ENCODE measurements at places on chromosomes 16 and 17.

DNA sequence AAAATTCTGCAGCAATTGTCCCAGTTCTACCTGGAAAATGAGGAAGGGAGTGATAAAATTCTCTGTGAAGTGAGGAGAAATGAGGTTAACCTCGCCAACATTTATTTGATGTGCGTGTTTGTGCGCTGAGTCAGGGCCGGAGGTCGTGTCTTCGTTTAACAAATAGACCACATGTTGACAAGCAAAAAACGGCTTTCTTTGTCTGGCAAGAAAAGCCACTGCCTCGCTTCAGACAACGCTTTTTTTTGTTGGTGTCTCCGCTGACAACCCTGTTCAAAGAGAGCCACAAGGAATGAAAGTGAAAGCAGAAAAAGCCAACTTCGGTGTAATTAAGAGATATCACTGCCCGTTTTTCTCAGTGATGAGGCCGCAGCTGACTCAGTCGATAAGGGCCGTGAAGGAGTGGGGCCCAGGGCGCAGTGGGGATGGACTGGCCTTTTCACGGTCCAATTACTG, 510.6 kb downstream of the CDH13 start:
- peak; percentile 41 for DNase-seq

DNA sequence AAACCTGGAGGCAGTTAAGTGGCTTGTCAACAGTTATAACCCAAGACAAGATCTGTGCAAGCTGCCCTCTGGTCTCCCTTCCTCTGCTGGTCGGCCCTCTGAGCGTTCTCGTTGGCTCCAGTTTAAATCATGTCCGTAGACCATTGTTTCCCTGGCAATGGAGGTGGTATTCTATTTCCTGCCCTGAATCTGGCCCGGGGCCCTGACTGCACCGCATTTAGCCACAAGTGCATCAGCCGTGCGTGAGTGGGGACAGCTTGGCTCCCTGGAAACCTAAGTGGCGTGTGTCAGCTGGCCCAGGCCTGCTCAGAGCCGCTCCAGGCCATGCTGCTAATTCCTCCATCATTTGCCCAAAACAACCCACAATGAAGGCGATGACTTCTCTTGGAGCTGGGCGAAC, 15.0 kb upstream of the MYLK3 start:
- DNase-seq = no peak

DNA sequence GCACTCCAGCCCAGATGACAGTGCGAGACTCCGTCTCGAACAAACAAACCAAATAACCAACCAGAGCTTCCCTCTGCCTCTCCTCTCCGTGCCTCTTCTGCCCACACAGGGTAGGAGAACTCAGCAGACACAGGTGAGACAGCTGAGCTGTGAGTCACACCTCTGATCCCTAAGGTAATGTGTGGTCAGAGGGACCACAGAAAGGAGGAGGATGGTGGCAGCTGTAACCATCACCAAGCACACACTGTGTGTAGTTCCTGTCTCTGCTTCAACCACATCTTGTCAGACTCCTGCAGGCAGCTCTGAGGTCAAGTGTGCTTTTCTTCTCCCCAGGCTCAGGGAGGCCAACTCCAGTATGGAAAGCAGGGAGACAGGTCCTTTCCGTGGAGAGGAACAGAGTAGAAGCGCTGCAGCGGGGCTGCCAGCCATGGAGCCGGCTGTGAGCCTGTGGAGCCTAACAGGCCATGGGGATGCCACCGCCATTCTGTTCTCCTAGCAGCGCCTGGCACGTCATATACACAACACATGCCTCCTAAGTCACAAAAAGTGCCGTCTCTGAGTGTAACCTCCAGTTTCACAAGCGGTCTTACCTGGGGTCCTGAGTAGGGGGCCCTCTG, 7.1 kb downstream of the NUDT16L1 start:
- peak; percentile 50 for DNase-seq

DNA sequence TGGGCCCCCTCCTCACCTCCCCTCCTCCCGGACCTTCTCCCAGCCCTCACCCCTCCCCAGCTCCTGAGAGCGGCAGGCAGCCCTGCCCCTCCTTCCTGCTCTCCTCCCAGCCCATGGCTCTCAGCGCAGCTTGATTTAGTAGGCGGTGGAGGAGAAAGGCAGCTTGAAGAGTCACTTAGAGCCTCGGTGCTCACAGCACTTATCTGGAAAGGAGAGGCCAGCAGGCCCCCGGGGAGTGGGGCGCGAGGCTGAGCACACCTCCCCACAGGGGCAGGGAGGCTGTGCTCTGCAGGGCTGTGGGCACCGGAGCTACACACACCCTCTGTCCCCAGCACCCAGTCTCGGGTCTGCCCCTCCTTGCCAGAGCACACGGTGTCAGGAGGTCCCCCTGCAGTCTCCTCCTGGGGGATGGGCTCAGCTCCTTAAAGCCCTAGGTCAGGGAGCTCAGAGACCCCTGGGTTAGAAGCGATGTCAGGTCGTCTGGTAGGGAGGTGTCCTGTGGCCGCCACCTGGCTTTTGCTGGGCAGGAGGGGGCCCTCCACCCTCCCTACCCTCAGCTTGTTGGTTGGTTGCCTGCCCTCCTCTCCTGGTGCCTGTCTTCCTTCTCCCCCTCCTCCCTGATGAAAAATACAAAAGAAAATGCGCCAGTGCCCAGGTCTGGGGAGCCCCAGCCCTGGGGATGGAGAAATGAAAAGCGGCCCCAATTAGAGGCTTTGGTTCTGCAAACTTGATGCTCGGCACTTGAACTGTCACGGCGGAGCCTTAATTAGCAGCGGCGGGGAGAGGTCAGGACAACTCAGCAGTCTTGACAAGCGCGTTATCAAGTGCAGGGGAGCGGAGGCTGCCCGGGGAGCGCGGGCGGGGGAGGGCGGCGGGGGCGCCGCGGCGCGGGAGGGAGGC, 151.1 kb upstream of the GSE1 start:
- DNase-seq = no peak

- DNase-seq = no peak
These were observed 215.6 kb downstream of the MSI2 start for GRCh38 chr17:57471868-57472368.

- DNase-seq = peak; percentile 52
These were observed 60.3 kb downstream of the RMI2 start for GRCh38 chr16:11405331-11406176.

DNA sequence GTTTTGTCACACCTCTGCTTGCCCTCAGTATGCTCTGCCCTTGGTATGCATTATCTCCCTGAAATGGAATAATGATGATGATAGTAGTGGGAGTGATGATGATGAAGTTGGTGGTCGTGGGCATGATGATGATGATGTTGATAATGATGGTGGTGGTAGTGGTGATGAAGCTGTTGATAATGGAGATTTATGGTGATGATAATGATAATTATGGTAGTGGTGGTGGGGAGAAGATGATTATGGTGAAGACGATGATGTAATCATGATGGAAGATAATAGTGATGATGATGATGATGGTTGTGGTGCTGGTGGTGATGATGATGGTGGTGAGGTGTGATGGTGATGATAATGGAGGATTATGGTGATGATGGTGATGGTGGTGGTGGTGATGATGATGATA, 390.1 kb upstream of the EEF2KMT start:
- DNase-seq = no peak

- DNase-seq = no peak
These were observed 29.6 kb upstream of the PVALEF start for GRCh38 chr17:81135505-81136278.

- DNase-seq = peak; percentile 33
These were observed 28.4 kb upstream of the TMC5 start for GRCh38 chr16:19389246-19389645.

DNA sequence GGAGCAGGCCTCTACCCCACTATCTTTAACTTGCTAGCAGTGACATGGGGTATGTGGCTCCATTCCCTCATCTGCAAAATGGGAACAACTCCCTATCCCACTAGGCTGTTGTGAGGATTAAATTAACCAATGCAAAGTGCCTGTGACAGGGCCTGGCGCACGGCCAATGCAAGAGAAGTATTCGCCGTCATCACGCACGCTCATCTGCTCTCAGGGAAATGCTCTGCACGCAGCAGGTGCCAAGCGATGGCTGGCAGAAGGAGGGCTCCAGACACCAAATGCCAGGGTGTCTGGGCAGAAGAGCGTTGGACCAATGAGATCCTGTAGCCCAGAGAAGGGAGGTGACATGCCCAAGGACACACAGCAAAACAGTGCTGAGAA, 17.3 kb downstream of the FAM83G start:
- no peak for DNase-seq

- no peak for DNase-seq
These were observed 59.0 kb upstream of the WSCD1 start for GRCh38 chr17:6011206-6011605.

DNA sequence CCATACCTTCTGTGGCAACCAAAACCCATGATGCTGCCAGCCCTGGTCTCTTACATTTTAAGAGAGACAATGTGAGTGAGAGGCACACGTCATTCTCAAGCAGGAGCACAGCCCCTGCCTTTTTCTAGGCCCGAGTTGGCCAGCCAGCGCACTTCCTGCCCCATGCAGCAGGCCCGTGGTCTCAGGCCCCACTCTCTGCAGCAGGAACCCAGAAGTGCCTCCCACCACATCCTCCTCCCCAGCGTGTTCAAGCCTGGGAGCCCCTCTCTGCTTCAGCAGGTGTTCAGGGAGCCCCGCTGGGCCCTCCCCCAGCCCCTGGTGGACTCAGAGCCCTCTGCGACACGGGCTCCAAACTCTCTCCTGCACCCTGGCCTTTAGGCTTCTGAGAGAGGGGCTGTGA, 30.5 kb downstream of the ITGAE start:
- DNase-seq = peak; percentile 65

DNA sequence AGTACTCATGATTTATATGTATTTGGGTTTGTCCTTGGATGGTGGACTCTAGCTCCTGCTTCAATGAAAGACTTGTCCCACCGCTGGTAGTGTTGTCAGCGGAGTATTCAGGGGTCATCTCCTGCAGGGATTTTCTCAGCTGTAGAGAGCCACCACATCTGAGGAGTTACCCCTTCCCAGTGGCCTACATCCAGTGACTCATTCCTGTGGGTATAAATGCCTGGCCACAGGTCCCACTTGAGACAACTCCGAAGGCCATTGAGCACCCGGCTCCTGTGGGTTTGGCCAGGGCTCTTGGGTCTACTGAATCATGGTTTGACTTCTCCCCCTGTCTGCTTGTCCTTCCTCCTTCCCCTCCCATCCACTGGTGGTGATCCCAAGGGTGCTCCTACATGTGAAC, 34.6 kb upstream of the WSB1 start:
- no peak for DNase-seq

- no peak for DNase-seq
These were observed 70.5 kb upstream of the CIBAR2 start for GRCh38 chr16:85182774-85183173.

DNA sequence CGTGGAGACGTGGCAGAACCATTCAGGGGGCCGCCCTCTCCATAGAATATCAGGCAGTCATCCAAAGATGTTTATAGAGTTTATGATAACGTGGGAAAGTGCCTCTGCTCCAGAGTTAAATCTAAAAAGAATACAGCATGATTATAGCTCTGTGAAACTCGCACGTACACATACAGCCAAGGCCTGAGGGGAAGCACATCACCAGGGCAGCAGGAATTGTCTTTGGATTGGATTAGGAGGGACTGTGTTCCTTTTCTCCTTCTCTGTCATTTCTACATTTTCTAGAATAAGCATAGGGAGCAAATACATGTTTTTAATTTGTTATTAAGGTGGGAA, 26.9 kb downstream of the EEF2K start:
- DNase-seq = no peak

GRCh38 chr17:64491034-64491860, 5.6 kb downstream of the POLG2 start:
- DNase-seq = peak; percentile 48

DNA sequence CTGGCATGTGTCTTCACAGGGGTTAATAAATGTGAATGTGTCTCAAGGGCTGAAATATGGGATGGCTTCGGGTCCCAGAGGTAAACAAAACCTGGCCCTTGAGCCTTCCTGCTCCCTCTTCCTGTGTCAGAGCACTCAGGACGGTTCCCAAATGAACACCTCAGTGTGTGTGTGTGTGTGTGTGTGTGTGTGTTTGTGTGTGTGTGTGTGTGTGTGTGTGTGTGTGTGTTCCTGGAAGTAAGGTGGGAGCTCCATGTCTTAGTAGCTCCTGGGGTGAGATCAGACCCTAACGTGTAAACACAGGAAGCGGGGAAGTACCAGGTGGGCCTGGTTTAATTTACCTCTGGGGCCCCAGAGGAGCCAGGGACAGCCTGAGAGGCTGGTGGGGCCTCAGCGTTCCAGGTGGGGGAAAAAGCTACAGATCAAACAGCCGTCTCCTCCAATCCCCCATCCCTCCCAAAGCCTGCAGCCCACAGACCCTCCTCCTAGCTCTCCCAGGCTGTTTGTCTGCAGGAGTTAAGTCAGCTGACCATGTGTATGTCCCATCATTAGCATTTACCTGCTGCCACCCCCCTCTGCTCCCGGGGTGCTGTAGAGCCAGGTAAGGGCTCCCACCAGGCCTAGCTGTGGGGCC, 6.1 kb downstream of the KIF19 start:
- no peak for DNase-seq

GRCh38 chr17:37527249-37527851, 37.7 kb downstream of the DUSP14 start:
- peak; percentile 19 for DNase-seq

GRCh38 chr17:40699371-40699770, 4.2 kb downstream of the KRT24 start:
- DNase-seq = no peak

DNA sequence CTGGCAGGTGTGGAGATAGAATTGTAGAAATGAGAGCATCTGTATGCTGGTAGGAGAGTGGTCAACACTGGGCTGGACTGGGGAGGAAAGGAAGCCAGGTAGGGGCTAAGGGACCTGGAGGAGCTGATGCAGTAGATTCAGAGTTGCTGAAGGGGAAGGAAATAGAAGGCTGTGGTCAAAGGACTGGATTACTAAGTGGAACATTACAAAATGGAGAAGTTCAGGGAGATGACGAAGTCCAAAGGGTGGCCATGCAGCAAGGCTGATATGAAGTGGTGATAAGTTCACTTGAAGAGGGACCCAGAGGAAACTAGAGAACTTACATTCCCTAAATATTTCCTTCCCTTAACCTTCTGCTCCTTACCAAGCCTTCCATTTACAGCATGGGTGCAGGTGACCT, 8.6 kb upstream of the CCL2 start:
- DNase-seq = no peak

DNA sequence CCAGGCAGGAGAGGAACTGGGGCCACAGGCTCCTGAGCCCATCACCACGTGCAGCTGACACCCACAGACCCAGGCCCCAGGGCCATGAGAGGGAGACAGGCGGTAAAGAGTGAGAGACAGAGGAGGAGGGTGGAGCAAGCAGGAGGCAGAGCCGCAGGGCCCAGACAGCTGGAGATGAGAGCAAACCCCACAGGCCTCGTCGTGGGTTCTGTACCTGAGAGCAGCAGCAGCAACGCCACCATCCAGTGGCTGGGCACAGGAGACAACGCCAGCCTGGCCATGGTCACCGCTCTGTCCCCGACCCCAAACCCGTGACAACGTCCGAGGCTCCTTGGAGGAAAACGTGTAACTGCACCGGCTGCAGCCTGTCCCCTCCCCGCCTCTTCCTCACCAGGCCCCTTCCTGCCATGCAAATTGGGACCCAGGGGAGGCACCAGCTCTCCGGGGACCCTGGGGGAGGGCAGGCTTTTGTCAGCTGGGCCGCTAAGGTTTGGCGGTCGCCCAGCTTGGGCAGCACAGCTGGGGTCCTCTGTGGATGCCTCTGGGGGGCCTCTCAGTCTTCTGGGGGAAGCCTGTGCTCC, at the start of gene CD79B:
TSS of gene CD79B (minus strand) at position 351 of the 581 bp plus-strand sequence. CDS start at position 281, 70 bp downstream.
- peak; percentile 58 for DNase-seq
